ENCODE measurements at places on chromosomes 1 and 21. TPM values are rescaled to one million over a fixed set of nuclear protein-coding genes. Genes with fewer than 3 reads are reported as not detected.
A peak's percentile ranks its signal among the peaks of the same experiment; 100 is the strongest.

GRCh38 chr1:39394598-39394997 lies 96.8 kb upstream of the BMP8A start:
- no peaks in the 10 kb centered on the region for H3K27me3 ChIP-seq
- H3K4me3 ChIP-seq, result no peak overlapping the region
- H3K27ac ChIP-seq, result peak overlapping the region; percentile 64

- peaks cover 35% of the 10 kb centered on the region for H3K27me3 ChIP-seq
- no peak overlapping the region for H3K4me3 ChIP-seq
Measured at GRCh38 chr1:101312147-101312546, 75.3 kb downstream of the S1PR1 start.

The CFHR3 gene
- polyA plus RNA-seq, result 0.04 TPM

DNA sequence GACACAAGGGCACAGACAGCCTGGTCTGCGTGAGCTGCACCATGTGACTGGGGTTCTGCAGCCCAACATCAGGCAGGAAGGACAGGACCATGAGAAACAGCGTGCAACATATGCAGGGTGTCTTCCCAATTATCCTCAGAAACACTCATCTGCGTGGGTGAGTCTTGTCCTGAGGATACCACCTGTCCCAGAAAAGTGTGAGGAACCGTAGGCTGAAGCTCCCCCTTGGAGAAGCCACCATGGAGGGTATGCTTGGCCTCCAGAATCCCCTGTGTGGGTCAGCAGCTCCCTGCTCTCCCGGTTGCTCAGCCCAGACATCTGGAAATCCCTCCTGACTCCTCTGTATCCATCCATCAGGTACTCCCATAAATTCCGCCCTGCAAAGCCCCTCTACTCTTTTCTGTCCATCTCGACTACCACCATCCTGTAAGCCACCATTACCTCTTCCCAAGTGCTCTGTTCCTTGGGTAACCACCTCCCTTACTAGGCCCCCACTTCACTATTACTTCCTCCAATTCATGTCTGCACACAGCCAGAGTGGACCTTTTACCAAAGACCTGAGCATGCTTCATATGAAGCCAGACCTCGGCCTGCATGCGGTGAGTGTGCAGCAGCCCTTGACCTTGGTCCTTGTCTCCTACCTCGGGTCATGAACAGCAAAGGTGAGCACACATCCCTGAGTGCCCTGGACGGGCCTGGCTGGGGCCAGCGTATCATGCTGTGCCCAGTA lies 33.0 kb downstream of the ETS2 start:
- H3K4me1 ChIP-seq, result peaks cover 4% of the 10 kb centered on the region
- H3K4me3 ChIP-seq, result no peak overlapping the region
- H3K27ac ChIP-seq, result peak overlapping the region; percentile 54
- H3K27me3 ChIP-seq, result no peaks in the 10 kb centered on the region

DNA sequence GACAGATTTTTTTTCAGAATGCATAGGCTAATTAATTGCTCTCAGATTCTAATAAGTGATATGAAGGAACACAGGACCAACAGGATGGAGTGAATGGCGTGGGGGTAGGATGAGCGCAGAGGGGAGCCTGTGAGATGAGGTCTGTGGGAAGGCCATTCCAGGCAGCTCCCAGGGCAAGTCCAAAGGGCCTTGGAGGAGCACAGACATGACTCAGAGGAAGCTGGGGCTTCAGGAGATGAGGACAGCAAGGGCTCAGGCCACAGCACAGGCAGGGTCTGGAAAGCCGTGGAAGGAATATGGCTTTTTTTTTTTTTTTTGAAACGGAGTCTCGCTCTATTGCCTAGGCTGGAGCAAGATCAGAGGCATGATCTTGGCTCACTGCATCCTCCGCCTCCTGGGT lies 35.1 kb downstream of the FMN2 start:
- H3K36me3 ChIP-seq, result no peaks in the 10 kb centered on the region
- no peak overlapping the region for H3K4me3 ChIP-seq
- no peak for DNase-seq
- H3K27me3 ChIP-seq, result no peaks in the 10 kb centered on the region
- no peaks in the 10 kb centered on the region for H3K4me1 ChIP-seq

GRCh38 chr21:45639206-45640000 lies 4.1 kb upstream of the PCBP3 start:
- DNase-seq, result no peak
- peaks cover 22% of the 10 kb centered on the region for H3K27me3 ChIP-seq
- peaks cover 5% of the 10 kb centered on the region for H3K4me1 ChIP-seq
- H3K36me3 ChIP-seq, result no peaks in the 10 kb centered on the region
- no peak overlapping the region for H3K4me3 ChIP-seq

The OR2T35 gene
- polyA plus RNA-seq, result not detected

The REG4 gene
- polyA plus RNA-seq, result 548 TPM

DNA sequence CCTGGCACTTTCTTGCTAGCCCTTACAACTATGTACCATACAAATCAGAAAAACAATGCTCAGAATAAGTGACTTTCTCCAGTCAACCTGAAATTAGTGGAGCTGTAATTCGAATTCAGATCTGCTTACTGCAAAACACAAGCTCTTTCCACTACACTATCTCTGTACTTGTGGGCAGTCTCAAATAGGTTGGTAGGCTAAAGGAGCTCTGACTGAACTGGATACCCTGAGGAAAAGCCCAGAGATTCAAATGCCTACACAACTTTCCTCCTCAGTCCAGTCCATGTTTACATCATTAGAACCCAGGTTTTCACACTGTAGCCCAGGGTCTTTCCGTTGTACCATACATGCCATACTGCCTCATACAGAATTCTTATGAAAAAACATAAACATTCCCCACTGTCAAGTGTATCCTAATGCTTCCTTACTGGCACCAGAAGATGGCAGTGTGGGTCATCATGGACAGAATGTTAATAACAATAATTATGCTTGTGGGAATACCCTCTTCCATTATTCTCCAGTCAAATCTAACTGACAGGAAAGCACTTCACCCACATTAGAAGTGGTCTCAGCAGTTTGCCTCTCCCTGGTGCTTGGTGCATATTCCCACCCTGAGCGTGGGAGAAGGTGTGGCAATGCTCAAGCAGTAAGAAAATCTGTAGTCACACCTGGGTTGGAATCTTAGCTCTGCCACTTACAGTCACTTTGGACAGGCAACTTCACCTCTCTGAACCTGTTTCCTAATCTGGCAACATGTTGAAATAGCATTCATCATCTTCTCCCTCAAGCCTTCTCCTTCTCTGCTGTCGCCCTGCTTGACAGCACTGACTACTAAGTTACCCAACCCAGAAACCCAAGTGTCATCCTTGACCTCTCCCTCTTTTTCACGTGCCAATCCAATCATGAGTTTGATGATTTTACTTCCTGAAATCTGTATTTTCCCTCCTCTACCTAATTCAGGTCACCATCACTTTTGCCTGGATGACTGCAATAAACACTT lies 14.4 kb upstream of the ZFYVE9 start:
- no peak overlapping the region for H3K4me3 ChIP-seq
- H3K27ac ChIP-seq, result no peak overlapping the region
- H3K27me3 ChIP-seq, result no peaks in the 10 kb centered on the region
- peaks cover 8% of the 10 kb centered on the region for H3K4me1 ChIP-seq

The PLPPR5 gene
- 3.1 TPM for polyA plus RNA-seq

DNA sequence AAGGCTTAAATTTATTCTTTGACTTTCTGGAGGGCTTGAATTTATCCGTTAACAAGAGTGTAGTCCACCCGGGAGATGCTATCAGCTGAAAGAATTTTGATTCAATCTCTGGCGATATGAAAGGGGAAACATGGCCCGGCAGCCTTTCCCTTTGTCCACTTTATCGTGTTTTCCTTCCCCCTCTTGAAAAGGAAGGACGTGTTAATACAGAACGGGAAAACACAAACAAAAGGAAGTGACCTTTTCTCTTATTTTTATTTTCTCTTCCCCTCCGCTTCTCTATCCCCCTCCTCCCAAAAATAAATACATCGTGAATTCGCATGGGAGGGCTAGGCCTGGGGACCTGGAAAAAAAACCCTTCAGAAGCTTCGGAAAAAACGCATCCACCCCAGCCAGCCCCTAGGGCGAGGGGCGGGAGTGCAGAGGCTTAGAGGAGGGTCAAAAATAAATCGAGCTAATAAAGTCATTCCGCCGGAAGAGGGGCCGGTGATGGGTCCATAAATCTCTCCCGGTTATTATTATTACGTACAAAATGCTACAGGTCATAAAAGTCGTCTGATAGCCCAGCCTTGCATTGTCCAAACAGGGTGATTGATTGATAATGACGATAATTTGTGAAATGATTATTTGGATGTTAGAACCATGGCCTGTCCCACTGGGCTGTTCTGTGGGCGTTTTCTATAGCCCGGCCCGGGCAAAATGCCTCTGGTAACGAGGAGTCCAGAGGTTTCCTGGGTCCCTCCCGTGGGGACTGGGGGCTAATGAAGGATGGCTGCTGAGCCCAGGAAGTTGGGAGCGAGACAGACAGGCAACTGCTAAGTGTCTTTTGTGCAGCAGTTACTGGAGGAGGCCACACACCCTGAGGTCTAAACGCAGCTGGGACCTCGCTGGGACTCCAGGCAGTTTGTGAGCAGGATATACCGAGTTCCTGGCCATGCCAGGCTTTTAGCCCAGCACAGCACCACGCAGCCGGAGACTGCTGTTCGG lies 179.4 kb downstream of the PRDM16 start:
- H3K27ac ChIP-seq, result peak overlapping the region; percentile 86
- H3K27me3 ChIP-seq, result peaks cover 22% of the 10 kb centered on the region

DNA sequence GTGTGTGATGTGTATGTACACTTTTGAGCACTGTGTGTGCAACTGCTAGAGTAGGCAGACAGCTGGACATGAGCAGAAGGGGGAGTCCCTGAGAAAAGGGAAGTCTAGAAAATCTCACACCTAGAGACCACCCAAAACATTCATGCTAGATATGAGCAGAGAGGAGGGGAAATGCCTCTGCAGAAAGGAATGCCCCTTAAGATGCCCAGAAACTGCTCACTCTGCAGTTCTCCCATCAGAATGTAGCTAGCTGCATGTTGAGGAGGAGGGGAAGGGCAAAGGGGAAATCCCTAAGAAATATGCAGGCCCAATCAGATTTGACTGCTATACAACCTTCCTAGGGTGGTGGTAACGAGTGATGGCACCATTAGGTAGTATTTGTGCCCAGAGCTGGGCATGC lies 31.8 kb upstream of the MAGOH start:
- no peak for DNase-seq
- no peak overlapping the region for H3K4me3 ChIP-seq
- no peaks in the 10 kb centered on the region for H3K4me1 ChIP-seq
- H3K36me3 ChIP-seq, result no peaks in the 10 kb centered on the region

DNA sequence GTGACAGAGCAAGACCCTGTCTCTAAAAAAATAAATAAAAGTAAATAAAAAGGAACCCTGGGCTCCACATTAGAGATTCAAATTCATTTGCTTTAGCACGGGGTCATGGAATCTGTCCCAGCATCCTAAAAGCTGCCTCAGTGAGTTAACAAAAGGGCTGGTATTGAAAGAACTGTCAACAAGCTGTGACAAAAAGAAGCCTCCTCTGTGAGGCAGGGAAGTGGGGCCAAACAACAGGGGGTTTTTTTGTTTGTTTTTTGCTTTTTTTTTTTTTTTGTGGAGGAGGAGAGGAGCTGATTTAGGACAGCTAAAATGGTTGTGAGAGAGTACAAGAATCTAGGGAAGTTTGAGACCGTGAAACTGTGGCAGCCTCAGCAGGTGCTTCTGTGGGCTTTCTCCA lies 115.7 kb downstream of the LIPI start:
- DNase-seq, result no peak
- no peak overlapping the region for H3K27ac ChIP-seq
- no peaks in the 10 kb centered on the region for H3K36me3 ChIP-seq
- no peaks in the 10 kb centered on the region for H3K27me3 ChIP-seq
- H3K4me1 ChIP-seq, result no peaks in the 10 kb centered on the region

The PLA2G2F gene
- not detected for polyA plus RNA-seq

GRCh38 chr1:93779540-93780165 lies 98.0 kb upstream of the BCAR3 start:
- DNase-seq, result no peak
- H3K4me3 ChIP-seq, result no peak overlapping the region
- no peak overlapping the region for H3K27ac ChIP-seq
- no peaks in the 10 kb centered on the region for H3K36me3 ChIP-seq
- no peaks in the 10 kb centered on the region for H3K27me3 ChIP-seq
- H3K4me1 ChIP-seq, result no peaks in the 10 kb centered on the region

The TLR5 gene
- 1.9 TPM for polyA plus RNA-seq

- H3K36me3 ChIP-seq, result no peaks in the 10 kb centered on the region
- H3K4me1 ChIP-seq, result no peaks in the 10 kb centered on the region
- no peaks in the 10 kb centered on the region for H3K27me3 ChIP-seq
- no peak for DNase-seq
- no peak overlapping the region for H3K27ac ChIP-seq
Measured at GRCh38 chr21:37658817-37659458, 257.3 kb downstream of the KCNJ6 start.

The SPRR3 gene
- polyA plus RNA-seq, result not detected

The TCP10L gene
- 0.70 TPM for polyA plus RNA-seq

The COG2 gene
- 32.7 TPM for polyA plus RNA-seq

The CDK11B gene
- 27.2 TPM for polyA plus RNA-seq

DNA sequence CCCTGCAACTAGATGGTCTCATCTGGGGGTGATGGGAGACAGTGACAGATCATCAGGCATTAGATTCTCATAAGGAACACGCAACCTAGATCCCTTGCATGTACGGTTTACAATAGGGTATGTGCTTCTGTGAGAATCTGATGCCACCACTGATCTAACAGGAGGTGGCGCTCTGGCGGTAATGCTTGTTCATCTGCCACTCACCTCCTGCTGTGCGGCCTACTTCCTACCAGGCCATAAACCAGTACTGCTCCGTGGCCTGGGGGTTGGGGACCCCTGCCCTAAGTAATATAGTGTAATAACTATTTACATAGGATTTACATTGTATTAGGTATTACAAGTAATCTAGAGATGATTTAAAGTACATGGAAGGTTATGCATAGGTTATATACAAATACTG lies 134.9 kb downstream of the CLEC20A start:
- no peak overlapping the region for H3K27ac ChIP-seq
- no peak overlapping the region for H3K4me3 ChIP-seq
- no peaks in the 10 kb centered on the region for H3K27me3 ChIP-seq
- H3K4me1 ChIP-seq, result no peaks in the 10 kb centered on the region

GRCh38 chr1:205339717-205340116 lies 17.0 kb downstream of the KLHDC8A start:
- H3K27me3 ChIP-seq, result peaks cover 27% of the 10 kb centered on the region
- peaks cover 12% of the 10 kb centered on the region for H3K4me1 ChIP-seq
- no peaks in the 10 kb centered on the region for H3K36me3 ChIP-seq
- no peak overlapping the region for H3K27ac ChIP-seq

DNA sequence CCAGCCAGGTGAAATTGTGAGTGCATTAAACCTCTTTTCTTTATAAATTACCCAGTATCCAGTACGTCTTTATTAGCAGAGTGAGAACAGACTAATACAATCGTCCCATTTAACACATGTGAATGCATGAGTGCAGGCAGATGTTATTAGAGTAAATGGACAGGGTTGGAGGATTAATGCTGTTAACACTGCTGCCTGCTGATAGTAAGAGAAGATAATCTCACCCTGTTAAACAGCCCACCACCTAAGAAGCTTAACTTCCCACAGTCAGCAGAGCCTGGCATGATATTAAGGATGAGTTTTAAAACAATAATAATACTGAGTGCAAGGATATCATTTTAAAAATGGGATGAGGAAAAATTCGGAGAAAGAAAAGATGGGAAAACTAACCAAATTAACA lies 181.4 kb upstream of the LHX8 start:
- no peaks in the 10 kb centered on the region for H3K4me1 ChIP-seq
- no peaks in the 10 kb centered on the region for H3K36me3 ChIP-seq
- H3K27me3 ChIP-seq, result no peaks in the 10 kb centered on the region
- no peak for DNase-seq
- no peak overlapping the region for H3K27ac ChIP-seq
